ENCODE measurements at places on chromosomes 13 and 19.

DNA sequence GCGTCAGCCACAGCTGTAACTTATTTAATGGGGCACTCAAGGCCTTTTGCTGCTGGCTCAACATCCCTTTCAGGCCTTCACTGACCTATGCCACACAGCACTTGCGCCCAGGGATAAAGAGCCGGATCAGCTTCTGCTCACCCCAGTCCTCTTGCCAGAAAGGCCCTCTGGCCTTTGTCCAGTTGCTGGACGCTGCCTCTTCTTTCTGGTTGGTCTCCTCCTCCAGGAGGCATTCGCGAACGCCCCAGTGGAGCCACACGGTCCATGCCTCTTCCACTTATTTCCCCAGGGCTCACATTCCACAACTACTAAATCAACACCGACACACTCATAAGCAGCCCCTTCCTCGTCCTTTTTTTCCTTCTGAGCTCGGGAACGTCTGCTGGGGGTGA, 3.7 kb upstream of the ZNF329 start:
- DNase-seq, result no peak

GRCh38 chr13:37488726-37489125, 109.8 kb downstream of the POSTN start:
- DNase-seq, result no peak

- peak; percentile 85 for DNase-seq
Measured at GRCh38 chr19:17560205-17560595, 4.8 kb downstream of the COLGALT1 start.

DNA sequence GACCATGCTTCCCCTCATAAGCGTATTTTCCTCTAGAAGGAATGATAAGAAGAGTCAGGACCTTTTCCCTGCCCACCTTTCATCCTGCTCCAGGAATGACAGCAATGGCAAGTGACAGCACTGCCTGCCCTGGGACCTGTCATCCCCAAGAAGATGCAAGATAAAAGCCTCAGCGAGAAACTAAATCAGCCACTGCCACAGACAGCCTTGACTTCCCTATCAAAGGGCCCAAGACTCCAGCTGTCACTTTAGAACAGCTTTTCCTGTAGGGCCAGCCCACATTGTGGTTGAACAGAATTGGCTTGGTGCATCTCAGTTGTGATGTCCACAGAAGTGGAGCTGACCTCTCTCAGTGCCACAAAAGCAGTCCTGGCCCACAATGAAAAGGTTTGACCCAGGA, 1.1 kb downstream of the RAB8A start:
- no peak for DNase-seq

DNA sequence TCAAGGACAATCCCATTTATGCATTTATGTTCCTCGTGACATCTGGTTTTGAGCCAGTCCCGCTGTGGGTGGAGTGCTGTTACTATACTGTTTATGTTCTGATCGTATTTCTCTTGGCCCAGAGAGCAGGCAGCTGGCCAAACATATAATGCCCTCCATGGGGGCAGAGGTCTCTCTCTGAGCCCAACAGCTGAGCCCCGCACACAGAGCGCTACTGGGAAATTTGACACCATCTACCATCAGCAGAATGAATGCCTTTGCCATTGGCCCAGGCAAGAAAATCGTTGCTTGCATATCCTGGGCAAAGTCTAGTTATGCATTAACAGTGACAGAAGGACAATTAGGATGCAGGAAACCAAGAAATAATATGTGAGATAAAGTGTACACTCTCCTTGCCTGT, 126.8 kb upstream of the CACNA1A start:
- no peak for DNase-seq

DNA sequence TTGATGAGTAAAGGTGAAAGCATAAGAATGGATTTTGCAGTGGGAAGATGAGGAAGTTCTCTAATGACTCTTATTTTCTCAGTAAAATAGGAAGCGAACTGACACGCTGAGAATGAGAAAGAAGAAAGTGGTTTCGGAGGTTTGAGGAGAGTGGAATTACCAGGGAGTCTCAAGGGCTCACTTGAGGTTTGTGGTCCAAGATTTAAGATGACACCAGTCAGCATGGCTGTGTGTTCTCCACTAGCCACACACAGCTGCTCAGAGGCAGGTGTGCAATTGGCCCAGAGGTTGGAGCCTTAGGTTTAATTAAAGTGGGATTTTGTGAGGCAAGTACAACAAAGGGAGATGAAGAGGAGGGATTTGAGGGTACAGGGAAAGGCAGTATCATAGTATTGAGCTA, 99.6 kb upstream of the NBEA start:
- no peak for DNase-seq

DNA sequence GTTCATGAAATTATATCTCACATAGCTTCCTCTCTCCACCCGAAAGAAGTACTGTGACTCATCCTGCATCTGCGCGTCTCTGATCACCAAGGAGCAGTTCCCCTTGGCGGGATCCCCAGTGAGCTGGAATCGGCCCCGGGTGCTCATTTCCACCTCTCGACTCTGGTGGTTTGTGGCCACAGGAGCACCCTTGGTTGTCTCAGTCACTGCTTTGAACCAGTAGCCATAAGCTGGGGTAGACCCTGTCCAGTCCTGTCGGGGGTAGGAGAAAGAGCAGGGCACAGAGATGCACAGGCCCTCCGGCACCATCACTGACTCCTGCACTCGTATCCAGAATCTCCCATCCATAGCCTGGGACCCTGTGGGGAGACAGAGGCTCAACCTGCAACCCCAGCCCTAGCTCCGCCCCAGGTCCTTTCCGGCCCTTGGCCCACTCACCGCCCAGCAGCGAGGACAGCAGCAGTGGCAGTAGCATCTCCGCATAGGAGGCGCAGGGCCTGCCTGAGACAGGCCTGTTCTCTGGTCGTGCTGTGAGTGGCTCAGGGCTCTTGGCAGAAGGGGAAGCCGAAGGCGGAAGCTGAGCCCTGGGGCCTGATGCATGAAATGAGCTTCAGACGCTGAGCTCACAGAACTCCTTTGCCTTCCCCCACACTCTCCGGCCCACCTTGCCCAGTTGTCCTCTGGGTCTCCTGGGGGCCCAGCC, at the start of gene SIGLEC10:
Gene SIGLEC10, minus strand, starts transcription at position 536 of the 703 bp plus-strand sequence. Its CDS starts 61 bp downstream, at position 475.
- DNase-seq, result no peak

DNA sequence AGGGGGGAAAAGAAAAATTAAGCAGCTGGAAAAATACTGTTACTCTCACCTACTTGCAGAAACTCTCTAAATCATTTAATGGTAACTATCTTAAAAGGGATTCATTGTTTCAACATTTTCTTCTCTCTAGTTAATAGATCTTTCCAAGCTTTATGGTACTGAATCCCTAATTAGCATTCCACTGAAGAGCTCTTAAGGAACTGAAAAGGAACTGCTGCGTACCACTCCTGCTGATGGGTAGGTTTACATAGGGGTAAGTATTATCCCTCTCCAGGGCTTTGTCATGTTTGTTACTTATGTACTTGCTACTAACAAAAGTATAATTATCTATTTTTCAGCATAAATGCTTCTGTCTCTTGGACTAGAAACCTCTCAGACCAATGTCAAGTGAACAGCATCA, 12.5 kb downstream of the TEX30 start:
- no peak for DNase-seq

GRCh38 chr13:30968846-30969245, 36.4 kb downstream of the TEX26 start:
- DNase-seq, result no peak

- no peak for DNase-seq
Measured at GRCh38 chr13:42364613-42365000, 92.7 kb downstream of the AKAP11 start.

- no peak for DNase-seq
Measured at GRCh38 chr19:22945560-22945959, 57.4 kb downstream of the ZNF728 start.

GRCh38 chr19:10478903-10479384, 24.2 kb downstream of the KEAP1 start:
- DNase-seq, result peak; percentile 79

DNA sequence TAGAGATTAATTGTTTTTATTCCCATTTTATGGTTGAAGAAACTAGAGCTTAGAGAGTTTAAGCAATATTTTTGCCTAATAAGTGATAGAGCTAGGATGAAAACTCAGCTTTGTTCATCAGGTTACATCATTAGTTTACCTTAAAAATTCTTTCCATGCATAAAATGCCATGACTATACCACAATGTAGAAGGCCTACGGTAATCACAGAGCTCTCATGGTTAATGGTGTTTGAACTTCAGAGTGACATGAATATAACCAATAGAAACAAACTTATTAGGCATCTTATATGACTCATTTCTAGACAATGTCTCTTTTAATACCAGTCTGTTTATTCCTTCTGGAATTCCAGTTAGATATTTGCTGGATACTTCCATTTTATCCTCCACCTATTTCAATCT, 78.5 kb downstream of the FGF9 start:
- DNase-seq, result no peak
